Germinal center (tissue), 1 donor: ENCODE measurements at places on chromosomes 3 and 15.
A peak's percentile ranks its signal among the peaks of the same experiment; 100 is the strongest.

GRCh38 chr3:66397745-66398144 lies 103.1 kb downstream of the LRIG1 start:
- no peak for DNase-seq

- peak; percentile 54 for DNase-seq
Observed at GRCh38 chr3:168047190-168047795, 48.4 kb downstream of the GOLIM4 start.

DNA sequence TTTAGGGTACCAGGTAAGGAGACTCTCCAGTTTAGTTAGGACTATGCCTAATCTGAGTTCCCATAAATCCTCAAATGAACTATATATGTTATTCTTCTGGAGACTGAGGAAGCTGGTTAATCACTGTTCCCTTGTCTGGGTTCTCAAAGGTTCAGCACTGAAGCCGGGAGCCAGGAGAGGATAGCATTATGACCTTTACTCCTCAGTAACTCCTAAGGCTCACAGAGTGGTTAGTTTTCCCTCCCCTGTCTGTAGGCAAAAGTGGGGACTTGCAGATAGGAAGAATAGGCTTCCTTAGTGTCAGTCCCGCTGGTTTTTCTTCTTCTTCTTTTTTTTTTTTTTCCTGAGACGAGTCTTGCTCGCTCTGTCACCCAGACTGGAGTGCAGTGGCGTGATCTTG lies 50.4 kb downstream of the CRTC3 start:
- no peak for DNase-seq

DNA sequence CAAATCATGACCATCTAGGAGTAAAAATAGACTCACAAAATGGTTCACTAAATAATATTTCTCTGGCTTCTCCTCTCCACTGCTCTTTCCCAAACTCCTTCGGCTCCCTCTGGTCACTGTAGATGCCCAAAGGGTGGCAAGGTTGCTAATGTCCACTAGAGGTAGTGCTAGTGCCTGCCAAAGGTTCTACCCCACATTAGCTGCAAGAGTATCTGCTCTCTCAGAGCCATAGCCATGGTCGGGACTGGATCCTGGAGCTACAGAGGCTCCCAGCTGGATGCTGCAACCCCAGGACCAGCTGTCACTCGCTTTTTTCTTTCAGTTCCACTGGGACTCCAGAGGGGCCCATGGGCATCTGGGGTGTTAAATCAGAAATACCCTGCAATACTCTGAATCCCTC lies 8.5 kb downstream of the HTR3D start:
- no peak for DNase-seq

GRCh38 chr3:57464801-57465200 lies 79.3 kb downstream of the DNAH12 start:
- DNase-seq: no peak

DNA sequence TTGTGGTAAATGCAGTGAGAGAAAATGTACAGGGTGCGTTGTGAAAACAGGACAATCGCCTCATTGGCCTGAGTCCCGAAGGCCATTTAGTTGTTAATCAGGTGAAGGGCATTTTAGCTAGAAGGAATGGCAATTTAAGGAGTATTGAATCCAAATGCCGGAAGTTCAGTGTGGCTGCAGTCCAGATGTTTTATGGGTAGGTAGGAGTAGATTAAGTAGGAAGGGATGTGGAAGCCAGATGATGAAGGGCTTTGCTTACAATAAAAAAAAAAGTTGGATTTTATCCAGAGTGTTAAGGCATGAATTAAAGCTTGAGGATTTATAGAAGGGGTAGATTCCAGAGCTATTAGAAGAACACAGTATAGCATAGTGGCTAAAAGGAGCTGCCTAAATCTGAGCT lies 572.7 kb downstream of the NLGN1 start:
- DNase-seq: no peak

GRCh38 chr3:47592066-47592795 lies 13.6 kb upstream of the CSPG5 start:
- no peak for DNase-seq

- peak; percentile 100 for DNase-seq
Observed at GRCh38 chr3:122415762-122416654, at the start of gene WDR5B. Gene WDR5B, minus strand, starts transcription at chr3:122416062. Its CDS starts 534 bp downstream, at chr3:122415528.

GRCh38 chr15:66044837-66045236 lies 175.5 kb downstream of the RAB11A start:
- no peak for DNase-seq

GRCh38 chr3:191329654-191330529 lies at the start of gene UTS2B:
Gene UTS2B, minus strand, starts transcription at chr3:191330526. Its CDS starts 48,337 bp downstream, at chr3:191282189.
- peak; percentile 32 for DNase-seq

DNA sequence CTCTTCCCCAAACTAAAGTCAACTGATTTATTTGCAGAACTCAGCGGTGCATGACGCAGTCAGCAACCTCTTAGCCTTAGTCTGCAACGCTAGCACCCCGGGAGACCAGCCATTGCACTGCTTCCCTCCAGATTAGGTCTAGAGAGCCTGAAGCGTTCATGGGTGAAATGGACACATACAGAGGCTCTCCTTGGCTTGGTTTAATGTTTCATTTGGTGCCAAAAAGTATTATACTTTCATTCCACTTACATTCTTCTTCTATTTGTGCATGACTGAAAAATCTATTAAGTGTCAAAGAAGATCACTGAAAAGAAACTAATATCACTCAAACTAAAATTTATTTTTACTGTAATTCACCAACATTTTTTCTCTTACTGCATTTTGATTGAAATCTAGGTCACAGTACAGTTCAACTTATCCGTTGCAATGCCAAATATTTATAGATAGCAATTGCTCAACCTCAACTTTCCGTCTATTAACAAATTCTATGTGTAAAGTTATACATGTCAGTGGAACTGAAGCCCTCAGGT lies 116.2 kb downstream of the ROBO1 start:
- DNase-seq: no peak

GRCh38 chr3:145355206-145355605 lies 805.8 kb downstream of the PLOD2 start:
- no peak for DNase-seq

GRCh38 chr3:29582273-29582672 lies 301.4 kb downstream of the RBMS3 start:
- no peak for DNase-seq
